CD4-positive, alpha-beta memory T cell (primary cell): ENCODE measurements at places on chromosomes 11 and 22.

GRCh38 chr11:42840176-42840829 is 471.5 kb upstream of the API5 start:
- DNase-seq = no peak

GRCh38 chr22:22513619-22514018 is 5.1 kb upstream of the ZNF280B start:
- DNase-seq = no peak

DNA sequence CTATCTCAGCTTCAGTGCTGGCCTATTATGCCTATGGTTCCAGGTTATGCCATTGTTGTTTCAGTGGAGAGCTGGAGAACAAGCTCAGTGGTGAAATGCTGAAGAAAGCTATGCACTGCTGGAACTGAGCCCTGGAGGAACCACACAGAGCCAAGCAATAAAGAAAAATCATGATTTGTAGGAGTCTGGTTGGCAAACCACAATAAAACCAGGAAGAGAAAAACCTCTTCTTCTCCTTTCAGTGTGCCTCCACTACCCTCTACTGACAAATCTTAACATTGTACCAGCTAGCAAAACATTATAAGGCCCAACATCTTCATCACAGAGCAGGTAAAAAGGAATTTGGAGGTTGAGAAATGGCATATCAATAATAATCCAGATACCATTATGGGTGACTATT is 5.3 kb downstream of the OR51F2 start:
- DNase-seq = no peak

GRCh38 chr22:20010307-20011122 is 6.1 kb downstream of the ARVCF start:
- no peak for DNase-seq

DNA sequence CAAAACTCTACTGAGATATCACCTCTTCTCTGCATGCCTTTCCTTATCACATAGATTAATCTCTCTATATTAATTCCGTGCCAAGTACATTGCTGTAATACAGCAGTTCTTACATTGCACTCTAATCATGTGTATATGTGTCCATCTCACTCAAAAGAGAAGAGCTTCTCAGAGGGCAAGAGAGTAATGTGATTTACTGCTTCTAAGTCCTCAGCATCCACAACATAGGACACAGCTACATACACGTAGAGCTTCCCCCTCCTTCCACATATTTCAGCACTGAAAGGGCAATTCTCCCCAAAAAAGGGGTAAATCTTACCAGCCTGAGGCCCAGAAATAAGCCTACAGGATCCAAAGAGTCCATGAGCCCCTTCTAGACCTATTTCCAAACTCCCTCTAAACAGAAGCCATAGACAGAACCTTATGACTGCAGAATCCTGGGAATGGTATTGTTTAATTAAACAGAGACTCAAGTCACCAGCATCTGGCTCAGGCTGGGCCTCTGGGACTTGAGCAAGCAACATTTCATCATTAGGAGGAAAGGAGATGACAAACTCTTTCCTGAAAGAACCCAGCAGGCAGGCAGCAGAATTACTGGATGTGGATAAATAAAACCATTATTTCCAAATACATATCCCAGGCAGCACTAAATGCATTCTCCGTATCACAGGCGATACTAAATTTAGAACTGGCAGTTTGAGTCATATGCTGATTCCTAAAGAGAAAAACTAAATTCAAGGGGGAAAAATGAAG is 87.2 kb downstream of the KCNC1 start:
- DNase-seq = no peak

GRCh38 chr11:76782531-76783293 is 444 bp upstream of the TSKU start:
- DNase-seq = no peak

GRCh38 chr11:8692417-8692816 is 9.8 kb downstream of the RPL27A start:
- no peak for DNase-seq

GRCh38 chr22:29316141-29316828 is 788 bp upstream of the RASL10A start:
- no peak for DNase-seq

DNA sequence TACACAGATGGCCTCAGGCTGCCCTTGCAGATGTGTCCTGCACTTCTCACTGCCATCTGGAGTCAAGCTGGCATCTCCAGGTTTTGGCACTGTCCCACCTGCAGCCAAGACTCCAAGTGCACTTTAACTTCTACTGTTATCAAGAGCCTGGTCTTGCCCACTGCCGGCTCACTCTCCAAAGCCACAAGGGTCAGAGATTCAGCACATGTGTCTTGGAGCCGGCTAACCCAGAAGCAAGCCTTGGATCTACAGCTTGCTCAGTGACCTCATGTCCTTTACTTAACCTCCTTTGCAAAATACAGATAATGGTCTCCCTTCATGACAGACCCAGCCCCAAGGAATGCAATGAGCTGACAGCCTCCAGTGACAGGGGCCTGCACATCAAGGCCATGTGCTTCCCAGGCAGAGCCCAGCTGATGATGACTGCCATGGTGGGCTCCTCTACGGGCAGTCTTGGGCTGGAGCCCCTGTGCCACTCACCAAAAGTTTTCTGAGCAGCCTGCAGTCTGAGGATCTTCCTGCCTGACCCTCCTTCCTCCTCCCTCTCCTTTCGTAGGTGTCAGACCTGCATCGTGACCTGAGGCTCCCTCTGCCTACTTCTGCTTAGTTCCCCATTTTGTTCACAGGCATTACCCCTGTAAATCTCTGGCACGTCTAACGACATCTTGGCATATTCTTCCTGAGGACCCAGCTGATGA is 9.0 kb downstream of the TP53AIP1 start:
- DNase-seq = no peak

DNA sequence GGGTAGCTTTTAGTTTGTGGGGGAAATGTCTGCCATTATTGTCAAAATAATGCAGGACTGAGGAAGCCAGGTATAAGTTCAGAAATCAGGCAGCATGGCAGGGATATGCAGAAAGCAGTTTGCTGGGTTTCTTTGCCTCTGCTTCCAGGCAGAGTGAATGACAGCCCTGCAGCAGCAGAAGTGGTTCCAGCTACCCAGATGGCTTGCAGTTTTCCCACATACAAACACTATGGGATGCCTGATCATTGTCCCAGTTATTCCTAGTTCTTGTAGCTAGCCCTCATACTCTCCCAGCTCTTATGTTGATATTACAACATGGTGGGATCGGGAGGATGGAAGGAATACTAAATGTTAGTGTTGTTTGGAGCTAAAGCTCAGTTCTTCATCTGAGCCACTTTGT is 2.8 kb upstream of the DIXDC1 start:
- DNase-seq = no peak

DNA sequence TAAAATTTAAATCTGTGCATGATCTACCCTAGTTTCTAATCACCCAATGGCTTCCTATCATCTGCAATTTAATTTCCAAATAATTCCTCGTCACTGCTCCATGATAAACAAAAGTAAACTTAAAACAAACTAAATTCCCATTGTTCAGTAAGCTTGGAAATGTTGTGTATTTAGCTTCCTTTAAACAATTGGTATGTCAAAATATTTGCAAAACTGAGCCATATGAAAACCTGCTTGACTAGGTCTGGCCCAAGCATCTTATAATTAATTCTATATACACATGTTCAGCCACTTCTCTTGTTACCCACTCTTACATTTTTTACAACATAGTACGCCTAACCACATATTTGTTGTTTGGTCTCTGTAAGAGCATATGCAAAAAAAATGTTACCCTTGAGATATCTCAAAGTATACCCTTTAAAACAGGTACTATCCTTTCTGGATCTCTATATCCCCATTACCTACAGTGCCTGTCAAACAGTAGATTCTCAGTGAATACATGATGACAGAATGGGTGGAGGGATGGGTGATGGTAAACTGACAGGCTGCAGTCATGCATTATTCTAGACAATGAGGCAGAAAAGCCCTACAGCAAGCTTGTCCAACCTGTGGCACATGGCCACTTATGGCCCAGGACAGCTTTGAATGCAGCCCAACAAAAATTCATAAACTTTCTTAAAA is 1277.9 kb upstream of the TENM4 start:
- no peak for DNase-seq

DNA sequence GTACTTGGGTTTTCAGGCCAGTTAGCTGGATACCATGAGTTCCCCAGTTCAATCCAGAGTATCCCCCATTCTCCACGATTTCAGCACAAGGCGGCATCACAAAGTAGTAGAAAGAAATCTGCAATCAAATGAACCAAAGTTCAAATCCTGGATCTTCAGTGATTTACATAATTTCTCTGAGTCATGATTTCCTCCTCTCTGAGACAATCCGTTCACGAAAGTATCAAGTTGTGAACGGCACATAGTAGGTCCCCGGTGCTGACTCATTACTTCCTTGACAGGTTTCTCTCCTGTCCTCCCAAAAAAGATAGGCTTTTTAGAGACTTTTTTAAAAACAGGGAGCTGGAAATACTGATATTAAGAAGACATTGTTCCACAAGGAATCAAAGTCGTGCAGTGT is 69.1 kb upstream of the AKIP1 start:
- no peak for DNase-seq

DNA sequence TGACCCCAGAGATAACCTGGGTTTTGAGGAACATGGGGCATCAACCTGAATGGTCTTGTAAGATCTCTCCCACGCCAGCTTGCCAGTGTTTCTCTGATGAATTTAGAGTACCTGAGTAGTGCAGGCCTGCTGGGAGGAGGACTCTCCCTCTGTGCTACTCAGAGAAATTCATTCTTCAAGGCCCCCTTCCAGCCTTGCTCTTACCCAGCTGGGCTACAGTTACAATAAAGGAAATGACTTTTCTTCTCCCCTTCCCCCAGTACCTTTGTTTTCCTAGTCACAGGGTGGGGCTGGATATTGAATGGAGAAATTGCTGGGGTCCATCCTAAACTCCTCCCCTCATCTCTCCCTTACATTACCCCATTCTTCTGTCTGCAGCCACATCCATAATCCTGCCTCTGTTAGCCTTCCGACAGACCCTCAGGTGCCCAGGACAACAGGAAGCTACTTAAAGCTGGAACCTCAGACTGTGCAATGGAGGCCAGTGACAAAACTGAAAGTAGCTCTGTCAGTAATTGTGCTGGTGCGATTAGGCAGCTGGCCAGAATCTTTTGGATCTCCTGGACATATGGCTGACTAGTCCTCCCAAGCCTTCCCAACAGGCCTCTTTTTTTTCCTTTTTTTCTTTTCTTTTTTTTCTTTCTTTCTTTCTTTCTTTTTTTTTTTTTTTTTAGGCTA is 17.4 kb downstream of the LIMK2 start:
- DNase-seq = no peak

- DNase-seq = no peak
Measured at GRCh38 chr11:130047141-130047540, 22.6 kb upstream of the APLP2 start.

DNA sequence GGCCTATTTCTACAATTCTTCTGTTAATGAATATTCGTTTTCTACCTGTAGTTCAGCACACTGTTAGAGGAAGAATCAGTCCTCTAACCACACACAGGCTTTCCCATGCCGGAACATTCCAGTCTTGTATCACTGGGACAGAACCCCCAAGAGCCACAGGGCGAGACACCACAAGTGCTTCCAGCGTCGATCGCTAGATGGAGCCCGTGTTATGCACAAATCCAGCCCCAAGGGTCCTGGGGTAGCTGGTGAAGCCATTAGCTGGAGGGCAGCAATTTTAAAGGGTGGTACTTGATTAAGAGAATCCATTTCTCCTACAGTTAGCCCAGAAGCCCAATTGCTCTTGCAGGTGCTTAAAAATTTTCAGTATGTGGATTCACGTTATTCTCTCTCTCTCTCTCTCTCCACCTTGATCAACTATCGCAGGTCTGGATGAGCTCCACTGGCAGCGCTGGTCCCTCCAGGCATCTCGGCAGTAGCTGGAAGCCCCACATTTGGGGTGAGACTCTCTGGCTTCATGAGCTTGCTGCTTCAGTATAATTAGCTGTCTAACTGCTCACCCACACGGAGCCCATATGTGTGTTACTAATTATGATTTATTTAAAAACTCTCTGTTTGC is 148.2 kb upstream of the SNX19 start:
- no peak for DNase-seq

DNA sequence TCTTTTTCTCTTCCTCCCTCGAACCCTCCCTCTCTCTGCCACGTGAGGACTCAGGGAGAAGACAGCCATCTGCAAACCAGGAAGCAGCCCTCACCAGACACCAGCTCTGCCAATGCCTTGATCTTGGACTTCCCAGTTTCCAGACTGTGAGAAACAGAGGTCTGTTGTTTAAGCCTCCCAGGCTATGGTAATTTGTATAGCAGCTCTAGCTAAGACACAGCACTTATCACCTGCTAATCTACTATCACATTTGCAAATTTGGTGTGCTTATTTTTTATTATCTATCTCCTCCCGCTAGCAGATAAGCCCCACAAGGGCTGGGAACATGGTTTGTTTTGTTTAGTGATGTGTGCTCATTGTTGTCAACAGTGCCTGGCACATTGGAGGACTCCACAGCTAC is 124.8 kb upstream of the OPCML start:
- DNase-seq = no peak

DNA sequence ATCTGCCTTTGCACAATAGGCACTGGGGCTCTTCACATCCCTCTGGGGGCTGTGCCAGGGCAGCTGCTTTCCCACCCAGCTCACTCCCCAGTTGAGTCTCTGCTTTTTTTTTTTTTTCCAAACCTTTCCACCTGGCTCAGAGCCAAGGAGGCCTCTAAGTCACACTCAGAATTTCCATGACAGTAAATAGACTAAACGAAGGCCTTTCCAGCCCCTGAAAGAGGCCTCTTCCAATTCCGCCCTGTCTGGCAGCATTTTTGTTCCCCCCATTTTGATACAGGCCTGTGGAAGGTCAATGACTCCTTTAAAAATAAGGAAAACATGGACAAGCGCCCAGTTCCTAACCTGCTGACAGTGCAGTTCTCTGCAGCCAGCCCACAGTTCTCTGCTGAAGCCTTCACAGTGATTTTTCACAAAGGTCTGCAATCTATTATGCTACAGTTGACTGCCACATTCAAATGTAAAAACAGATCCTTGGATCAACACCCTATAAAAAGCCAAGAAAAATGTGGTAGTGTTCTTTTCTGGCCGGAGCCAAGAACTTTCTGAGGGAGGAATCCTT is 107.5 kb upstream of the SESN3 start:
- DNase-seq = no peak
